ENCODE measurements at places on chromosomes 5 and 9.

DNA sequence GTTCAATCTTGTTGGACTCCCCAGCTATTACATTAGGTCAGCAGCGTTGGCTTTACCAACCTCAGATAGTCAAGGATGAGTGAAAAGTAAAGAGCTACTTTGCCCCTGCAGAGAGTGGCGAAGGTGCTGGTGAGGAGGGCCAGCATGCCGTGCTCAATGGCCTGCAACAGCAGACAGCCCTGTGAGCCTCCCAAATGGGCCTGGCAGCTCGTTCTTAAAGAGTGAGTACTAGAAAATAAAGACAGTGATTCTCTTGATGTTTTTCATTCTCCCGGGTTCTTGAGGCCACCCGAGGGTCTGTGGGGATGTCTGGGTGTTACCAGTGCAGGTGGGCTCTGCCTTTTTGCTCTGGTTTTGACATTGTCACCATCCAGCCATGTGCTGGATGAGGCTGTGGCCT is 16.2 kb downstream of the GADD45G start:
- no peak for DNase-seq

- no peak for DNase-seq
Measured at GRCh38 chr5:34415559-34416198, 240.4 kb upstream of the RAI14 start.

DNA sequence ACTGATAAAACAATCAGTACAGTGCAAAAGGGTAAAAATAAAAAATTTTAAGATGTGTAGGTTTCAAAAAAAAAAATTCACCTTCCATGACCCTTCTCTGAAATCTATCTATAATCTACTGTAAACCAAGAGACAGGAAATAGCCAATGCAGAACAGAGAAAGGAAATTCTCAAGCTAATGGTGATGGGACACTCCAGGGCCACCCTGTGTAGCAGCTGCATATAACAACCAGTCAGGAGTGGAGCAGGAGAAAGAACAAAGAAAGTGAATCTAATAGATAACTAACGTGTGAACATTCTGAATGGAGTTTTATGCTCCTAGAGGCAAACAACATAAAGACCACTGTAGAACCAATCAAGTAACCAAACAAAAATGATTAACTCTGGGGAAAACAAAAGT is 16.6 kb downstream of the SPTLC1 start:
- DNase-seq, result no peak

- DNase-seq, result no peak
Measured at GRCh38 chr5:80959138-80959537, 1.0 kb upstream of the RASGRF2 start.

DNA sequence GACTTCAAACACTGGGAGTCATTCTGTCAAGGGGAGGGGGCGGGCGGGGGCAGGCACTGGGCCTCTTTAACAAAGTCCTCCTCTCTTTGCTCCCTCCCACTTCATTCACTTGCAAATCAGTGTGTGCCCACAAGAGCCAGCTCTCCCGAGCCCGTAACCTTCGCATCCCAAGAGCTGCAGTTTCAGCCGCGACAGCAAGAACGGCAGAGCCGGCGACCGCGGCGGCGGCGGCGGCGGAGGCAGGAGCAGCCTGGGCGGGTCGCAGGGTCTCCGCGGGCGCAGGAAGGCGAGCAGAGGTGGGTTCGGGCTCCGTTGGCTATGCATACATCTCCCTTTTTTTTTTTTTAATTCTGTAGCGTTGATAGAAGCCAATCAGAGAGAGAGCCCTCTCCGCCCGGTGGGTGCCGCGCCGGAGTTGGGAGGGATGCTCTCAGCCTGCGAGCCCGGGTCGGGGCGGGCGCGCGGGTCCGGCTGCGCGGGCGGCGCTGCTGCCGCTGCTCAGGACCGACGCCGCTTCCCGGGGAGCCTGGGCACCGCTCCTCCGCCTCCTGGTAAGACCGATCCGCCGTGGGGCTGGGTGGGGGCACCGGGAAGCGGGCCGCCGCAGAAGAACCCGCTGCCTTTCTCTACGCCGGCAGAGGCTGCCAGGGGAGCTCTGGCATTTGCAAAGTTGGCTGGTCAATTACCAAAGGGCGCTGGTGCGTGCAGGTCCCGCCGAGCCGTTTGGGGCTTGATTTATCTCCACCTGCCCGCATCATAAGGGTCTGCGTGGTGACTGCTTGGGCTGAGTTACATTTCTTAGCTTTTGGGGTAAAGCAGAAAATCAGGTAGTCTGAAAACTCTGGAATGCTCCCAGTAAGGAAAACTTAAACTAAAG is at the start of gene CDH6:
CDH6 (plus strand) TSS at position 96 of the 877 bp plus-strand sequence. CDS start 73,788 bp downstream, outside the sequence.
- DNase-seq, result peak; percentile 2

DNA sequence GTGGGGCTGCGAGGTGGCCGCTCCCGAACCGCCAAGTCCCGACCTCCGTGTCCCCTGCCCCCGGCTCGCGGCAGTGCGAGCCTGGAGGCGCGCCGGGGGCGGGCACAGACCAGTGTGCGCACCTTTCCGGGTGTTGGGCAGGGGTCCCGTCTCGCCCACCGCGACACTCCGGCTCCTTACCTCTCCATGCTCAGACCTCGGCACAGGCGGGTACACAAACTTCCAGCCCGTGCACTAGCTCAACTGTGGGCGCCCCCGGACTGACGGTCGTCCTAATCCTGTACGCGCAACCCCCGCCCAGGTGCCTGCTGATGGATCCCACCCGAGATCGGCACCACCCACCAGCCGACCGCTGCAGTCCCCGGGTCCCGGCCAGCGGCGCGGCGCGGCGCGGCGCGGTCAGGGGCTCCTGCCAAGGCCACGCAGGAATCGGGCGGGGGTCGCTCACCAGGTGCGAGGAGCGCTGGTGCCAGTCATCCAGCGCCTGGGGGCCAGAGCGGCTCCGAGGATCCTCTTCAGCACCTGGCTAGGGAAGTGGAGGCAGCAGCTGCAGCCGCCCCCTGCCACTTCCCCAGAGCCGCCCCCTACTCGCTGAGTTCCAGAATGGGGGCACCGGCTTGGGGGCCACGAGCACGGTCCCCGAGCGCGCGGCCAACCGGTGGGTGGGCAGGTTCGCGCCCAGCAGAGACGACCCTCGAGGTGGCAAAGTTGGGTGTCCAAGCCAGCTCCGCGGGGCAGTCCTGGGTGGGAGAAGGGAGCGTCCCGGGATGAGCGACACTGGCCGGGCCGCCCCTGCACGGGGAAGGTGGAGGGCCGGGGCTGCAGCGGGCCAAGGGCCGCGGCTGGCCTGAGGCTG is 511 bp downstream of the SEMA5A start:
- DNase-seq, result no peak

DNA sequence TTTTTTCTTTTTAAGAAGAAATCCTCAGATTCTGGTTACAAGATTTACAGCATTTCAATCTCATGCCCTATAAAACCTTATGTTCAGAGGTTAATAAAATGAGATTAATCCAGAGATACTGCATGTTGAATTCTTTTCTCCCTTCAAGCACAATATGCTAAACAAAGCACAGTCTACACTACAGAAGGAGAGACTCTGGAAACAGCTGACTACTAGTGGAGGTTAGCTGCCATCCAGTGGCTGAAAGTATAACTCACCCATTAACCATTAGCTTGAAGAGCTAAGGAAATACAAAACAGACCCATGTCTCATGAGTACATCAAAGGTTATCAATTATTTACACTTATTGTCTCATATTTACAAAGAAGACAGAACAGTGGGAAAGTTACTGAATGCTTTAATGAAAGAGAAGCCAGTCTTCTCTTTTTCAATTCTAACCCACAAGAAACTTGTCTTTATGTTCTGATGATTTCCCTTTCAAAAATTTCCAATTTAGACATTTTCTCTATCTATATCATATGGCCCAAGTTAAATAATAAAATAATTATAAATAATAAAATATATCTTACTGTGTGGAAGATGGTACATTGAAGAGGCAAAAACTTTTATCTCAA is 12.7 kb upstream of the DNAH5 start:
- DNase-seq, result peak; percentile 63

GRCh38 chr9:123696476-123696875 is 233.4 kb downstream of the DENND1A start:
- DNase-seq, result peak; percentile 27

DNA sequence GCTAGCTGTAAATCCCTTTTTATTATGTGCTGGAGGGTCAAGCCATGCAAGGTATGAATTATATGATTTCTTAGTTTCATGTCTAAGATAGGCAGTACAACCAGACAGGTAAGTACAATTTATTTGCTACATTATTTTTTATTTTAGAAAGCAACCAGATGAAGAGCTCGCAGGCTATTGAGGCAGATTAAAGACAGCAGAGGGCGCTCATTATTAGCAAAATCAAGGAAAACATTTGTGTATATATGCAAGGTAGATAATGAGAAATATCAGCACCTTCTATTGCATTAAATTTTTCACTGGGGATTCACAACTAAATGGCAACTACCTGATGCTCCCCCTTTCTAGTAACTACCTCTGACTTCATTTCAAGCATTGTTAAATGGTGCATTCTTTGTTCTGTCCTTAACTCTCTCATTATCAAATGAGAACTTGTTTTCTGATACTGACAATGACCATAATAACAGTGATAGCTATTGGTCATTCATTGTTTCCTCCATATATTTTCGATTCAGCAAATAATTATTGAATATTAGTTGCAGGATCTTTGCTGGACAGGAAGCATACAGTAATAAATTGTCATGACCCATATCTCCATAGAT is 8.6 kb downstream of the SCGB3A2 start:
- DNase-seq, result peak; percentile 16

GRCh38 chr5:10701567-10702039 is 59.4 kb downstream of the DAP start:
- DNase-seq, result peak; percentile 47

- peak; percentile 90 for DNase-seq
Measured at GRCh38 chr9:116115761-116116353, 37.7 kb upstream of the PAPPA start.

- peak; percentile 90 for DNase-seq
Measured at GRCh38 chr5:172659909-172660628, 19.0 kb downstream of the NEURL1B start.

- DNase-seq, result no peak
Measured at GRCh38 chr9:135226369-135227050, 139.0 kb downstream of the OLFM1 start.

DNA sequence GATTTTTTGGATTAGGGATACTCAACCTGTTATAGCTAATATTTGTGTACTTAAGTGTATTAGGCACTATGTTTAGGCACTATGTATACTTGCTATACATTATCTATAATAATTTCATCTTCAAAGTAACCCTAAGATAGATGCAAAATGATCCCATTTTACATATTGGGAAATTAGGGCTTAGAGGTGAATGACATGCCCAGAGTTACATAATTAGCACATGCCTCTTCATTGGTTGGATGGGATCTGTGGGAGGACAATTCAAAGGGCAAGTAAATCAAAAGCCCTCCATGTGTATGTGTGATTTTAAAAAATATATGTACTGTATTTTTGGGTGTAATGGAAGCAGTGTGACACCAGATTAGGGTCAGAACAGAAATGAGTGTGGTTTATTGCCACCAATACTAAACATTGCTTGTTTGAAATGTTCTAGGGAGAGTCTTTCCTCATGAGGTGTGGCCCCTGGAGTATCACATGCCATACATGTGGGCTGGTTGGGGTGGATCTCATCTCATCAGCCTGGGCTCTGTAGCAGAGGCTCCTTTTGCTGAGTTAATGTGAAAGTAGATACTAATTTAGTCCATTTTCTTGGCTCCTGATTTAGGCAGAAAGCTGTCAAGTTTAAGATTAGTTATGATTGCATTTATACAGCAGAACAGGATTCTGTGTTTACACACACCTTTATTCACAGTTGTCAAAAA is 5.5 kb downstream of the C9orf85 start:
- DNase-seq, result no peak

DNA sequence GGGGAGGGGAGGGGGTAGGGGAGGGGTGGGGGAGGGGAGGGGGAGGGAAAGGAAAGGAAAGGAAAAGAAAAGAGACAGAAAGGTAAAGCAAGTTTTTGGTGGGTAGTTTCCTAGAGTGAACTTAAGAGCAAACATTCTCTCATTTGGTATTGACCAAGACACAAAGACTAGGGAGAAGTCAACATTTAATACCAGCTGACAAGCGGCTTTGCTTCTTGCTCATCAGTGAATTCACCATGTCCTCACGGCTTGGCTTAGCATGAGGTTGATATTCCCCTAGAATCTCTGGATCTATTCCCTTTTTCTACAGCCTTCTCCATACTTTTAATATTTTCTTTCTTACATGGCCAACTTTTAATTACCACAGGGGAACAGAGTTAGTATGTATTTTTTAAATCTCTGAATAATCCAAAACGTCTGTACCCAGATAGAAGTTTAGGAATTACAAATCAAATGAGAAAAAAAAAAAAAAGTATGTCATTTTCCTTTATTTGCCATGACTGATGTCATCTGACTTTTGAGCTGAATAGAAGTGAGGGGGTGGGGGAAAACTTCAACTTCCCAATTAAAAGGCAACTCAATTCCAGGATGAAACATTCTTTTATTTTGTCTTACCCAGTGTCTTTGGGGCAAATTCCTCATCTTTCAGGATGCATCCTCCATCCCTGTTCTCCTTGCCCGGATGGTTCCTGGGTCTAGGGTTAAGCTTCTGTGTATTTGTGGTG is 40.1 kb upstream of the GLIS3 start:
- peak; percentile 16 for DNase-seq

DNA sequence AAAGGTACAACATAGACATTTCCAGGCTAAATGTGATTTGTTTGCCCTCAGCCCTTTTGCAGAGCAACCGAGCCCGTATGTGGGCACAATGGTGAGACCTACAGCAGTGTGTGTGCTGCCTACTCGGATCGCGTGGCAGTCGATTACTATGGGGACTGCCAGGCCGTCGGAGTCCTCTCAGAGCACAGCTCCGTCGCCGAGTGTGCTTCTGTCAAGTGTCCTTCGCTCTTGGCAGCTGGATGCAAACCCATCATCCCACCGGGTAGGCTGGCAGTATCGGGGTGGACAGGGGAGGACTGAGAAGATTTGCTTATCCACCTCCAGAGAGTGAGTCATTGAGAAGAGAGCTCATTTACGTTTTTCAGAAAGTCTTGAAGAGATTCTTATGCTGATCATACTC is 17.8 kb upstream of the GLIPR2 start:
- DNase-seq, result no peak

GRCh38 chr5:162025312-162025711 is 42.3 kb upstream of the GABRG2 start:
- no peak for DNase-seq

DNA sequence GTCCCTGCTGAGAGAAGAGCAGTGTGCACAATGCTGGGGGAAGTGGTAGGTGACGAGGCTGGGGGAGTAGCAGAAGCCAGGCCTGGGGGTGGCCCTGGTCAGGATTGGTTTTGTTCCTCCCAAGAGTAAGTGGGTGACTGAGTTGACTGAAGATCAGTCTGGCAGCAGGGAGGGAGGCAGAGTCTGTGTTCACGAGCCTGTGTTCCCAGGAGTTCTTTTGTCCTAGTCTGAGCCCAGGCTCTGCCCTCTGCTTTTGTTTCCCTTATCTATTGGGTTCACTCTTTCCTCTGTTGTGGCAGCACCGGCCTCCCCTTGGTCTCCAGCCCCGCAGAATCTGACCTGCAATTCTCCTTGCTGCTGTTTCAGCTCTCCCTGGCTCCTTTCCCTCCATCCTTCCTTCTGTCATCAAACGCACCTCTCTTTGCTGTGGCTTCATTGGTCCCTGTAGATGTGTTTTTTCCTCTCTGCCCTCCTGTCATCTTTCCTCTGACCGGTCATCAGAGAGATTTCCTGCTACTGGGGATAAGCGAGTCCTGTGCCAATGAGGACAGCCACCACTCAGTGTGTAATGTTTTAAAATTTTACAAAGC is 607.4 kb downstream of the KIF4B start:
- no peak for DNase-seq

Measured in AG10803 (cell line).